ENCODE measurements at places on chromosomes 11 and 22. TPM values are rescaled to one million over a fixed set of nuclear protein-coding genes. Genes with fewer than 3 reads are reported as not detected.
A peak's percentile ranks its signal among the peaks of the same experiment; 100 is the strongest.

DNA sequence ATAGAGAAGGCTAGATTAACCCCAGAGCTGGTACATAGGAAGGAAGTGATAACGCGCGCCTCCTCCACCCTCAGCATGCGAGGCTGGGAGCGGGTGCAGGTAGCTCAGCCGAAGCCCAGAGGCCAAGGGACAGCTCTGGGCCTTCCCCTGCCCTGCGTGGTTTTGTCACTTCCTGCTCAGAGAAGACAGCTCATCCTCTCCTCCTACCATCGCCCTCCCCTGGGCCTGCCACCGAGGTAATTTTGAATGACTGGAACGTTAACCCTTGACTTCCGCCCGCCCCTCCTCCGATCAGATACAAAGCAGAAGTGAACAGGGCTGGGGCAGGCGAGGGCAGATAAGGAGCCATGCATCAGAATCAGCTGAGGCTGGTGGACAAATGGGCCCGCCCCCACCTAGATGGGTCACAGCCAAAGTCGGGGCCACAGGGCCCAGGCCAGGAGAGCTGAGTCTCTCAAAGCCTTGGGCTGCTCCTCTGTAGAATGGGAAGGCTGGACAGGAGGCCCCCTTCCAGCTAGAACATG is 1.6 kb downstream of the RAC2 start:
- peak; percentile 92 for DNase-seq

GRCh38 chr22:43404673-43405385 is 7.0 kb upstream of the MPPED1 start:
- DNase-seq: no peak

The TMEM86A gene
- 4.0 TPM for total RNA-seq

- no peak for DNase-seq
Measured at GRCh38 chr11:112016765-112017376, 8.3 kb upstream of the DLAT start.

DNA sequence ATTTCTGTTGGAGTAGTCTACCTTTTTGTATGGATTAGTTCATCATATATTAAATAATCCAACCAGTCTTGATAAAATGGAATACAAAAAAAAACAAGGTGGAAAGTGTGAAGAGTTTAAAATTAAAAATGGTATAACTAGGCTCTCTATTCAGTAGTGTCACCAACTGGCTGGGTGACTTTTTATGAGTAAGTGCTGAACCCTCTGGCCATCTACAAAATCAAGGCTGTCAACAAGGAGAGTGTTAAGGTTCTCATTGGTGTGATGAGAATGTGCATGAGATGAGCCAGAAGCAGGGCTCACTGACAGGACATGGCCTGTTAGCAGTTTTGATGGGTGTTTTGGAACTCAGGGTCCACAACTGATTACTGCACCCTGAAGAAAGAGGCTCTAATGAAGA is 343.2 kb downstream of the AASDHPPT start:
- no peak for DNase-seq

DNA sequence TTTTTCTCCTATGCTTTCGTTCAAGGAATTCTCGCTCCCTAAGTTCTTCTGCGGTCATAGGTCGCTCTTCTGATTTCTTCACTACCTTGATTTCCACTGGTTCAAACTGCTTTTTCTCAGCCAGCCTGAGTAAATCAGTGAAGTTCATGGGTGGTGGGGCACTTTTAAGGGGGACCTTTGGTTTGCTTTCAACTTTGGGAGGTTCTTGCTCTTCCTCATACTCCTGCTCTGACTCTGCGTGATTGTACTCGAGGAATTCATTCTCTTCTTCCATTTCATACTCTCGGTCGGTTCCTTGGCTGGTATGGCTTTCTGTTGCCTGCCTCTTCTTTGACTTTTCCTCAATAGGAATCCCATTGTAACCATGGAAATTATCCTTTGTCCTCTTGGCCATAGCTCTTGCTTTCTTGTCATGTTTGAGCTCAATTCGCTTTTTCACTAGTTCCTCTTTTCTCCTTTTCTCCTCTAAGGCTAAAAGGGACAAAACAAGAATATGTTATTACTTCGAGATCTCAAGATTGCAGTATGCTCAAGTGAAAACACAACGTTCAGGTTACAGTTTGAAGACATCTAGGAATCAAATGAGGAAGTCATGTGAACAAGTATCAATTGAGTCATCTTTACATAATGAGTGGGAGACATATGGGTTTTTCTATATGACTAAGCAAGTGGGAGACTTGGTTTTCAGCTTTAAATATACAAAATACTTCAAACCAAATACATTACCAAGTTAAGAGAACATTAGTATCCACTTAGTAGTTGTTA is 16.2 kb downstream of the MISFA start:
- no peak for DNase-seq

- no peak for DNase-seq
Measured at GRCh38 chr11:117489999-117490679, 162.5 kb downstream of the CEP164 start.

The SLC22A9 gene
- total RNA-seq: not detected

DNA sequence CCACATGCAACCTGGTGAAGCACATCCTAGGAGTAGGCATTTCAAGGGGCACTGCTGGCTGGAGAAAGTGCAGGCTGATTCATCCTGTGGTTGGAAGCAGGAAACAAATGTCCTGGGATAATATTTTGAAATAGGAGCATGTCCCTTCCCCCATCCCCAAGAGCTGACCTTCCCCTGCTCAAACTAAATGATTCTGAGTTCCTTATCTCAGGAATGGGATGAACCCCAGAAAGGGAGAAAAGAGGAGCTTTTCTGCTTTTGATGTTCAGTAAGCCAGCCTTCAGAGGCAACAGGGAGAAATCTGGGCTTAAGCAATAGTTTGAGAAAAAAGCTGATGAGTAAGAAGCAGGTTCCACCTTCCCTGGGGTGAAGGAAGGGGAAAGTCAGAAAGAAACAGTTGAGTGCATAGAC is 19.5 kb upstream of the SPON1 start:
- no peak for DNase-seq

GRCh38 chr22:46054091-46055073 is 77.4 kb upstream of the WNT7B start:
- DNase-seq: peak; percentile 91

DNA sequence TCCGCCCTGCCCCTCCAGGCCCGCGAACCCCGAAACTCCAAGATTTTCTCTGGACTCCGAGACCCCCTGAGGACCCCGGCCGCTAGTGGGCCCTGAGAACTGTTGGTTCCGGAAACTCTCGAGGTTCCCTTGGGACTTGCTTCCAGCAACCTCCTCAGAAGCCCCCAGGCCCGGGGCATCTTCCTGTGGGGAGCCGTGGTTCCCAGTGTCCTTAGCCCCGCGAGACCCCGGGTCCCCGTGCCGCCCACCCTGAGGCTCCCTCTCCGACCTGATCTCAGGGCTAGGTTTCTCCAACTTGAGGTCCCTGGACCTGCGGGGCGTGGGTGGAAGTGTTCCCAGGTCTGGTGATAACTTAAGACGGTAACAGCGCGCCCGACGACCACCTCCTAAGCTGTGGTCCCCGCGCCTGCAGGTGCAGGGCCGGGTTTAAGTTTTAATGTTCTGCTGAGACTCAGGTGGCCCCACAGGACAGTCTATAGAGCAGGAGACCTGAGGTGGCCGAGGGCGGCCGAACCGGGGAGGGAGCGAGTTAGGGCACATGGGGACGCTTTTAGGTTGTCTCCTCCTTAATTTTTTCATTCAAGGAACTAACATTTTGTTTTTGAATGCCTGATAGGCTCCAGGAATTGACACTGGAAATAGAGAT is 720 bp downstream of the FAM118A start:
- no peak for DNase-seq

GRCh38 chr11:110431674-110432073 is 1.9 kb downstream of the FDX1 start:
- DNase-seq: no peak

DNA sequence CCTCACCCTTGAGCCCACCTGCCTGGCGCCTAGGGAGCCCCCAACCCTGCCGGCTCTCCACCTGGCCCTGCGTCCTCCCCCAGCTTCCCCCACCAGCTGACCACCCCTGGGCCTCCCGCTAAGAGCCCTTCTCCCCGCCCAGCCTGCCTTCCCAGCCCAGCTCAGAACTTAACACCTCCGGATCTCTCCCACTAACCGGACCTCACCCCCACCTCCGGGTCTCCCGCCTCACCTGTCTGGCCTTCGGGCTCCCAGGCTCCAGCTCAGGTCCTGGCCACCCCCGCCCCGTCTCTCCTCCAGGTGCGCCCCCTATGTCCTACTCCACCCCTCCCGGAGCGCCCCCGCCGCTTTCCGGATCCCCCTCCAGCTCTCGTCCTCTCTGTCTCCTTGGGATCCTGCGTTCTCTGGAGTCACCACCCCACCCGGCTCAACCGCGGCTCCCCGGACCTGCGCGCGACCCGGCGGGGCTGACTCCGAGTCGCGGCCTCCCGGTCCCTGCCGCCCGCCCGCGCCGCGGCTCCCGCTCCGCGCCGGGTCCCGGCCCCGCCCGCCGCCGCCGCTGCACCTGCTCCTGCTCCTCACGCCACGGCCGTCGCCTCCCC is at the start of gene KCNJ11:
Gene KCNJ11, minus strand, starts transcription at position 51 of the 602 bp plus-strand sequence. CDS start 568 bp downstream, outside the sequence.
- peak; percentile 84 for DNase-seq

DNA sequence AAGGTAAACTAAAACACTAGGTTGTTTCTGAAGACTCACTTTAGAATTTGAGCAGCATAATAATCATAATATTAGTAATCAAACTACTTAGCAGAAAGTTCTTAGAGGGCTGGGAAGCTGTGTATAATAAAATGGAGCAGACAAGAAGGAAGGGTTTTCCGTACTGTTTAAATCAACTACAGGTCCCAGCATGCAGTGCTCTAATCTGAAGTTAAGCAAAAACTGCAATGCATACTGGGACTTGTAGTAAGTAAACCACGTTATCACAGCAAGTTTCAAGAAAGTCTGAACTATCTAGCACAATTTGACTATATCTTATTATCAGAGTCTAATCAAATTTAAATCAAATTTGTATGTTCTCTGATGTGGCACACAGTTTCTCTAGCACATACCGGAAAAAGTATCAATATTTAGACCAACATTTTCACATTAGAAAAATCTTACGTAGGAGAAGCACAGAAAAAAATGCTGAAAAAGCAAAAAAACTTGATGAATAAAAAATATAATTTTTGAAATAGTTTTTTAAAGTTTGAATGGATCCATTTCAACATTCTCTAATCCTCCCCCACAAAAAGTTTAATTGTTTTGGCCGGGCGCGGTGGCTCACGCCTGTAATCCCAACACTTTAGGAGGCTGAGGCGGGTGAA is 8.2 kb downstream of the PHF21A start:
- no peak for DNase-seq

DNA sequence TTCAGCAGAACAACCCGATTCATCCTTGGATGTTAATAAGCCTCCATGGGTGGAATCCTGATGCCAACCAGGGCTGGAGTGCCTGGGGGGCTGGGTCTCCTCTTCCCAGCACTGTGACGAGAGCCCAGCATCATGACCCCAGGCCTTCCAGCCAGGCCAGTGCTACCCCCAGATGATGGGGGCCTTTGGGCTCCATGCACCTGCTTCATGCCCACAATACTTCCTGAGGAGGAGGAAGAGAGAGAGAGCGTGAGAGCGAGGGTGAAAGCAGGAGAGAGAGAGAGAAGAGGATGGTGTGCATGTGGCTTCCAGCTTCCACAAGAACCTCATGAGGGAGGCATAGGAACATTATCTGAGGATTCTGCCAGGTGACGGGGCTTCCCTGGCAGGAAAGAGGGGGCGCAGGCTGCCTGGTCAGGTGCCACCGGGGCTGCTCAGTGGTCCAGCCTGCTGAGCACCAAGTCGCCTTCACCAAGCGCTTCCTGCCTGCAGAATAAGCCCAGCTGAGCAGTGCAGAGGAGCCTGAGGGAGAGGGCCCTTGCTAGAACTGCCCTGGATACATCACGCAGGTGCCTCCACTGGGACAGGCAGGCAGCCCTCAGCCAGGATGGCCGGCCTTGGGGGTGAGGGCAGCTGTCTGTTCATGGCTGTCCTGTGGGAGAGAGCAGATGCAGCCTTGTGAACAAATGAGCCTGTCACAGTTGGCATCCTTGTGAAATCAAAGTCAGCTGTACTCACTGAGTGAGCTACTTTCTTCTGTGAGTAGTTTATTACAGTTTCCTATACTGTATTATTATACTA is 243.3 kb upstream of the B3GAT1 start:
- DNase-seq: peak; percentile 56

GRCh38 chr11:70481625-70482528 is 83.5 kb downstream of the CTTN start:
- peak; percentile 78 for DNase-seq

DNA sequence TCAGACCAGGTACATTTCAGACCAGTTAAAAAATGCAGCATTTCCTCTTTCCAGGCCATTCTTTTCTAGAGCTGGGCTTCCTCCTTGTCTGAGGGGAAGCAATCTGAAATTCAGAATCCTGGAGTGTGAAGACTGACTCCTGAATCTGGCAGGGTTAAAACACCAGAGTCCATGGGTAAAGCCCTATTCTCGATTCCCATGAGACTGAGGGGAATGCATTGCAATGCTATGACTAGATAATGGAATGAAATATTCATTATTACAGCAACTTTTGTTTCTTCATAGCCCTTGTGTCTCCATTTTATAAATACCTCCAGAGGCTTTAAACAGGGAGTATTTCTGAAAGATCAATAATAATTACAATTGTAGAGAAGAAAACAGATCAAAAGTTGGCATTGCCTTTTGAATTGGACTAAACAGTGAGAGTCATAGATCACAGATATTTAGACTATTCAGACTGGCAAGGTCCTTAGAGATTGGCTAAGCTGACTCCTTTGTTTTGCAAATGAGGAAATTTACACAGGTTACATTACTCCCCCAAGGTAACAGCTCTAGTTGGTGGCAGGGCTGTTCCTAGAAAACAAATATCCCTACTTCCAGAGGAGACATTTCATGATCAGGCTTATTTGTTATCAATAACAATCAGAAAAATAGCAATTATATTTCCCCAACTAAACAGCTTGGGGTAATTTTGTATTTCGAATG is 632.6 kb upstream of the KIRREL3 start:
- no peak for DNase-seq

The NXPE4 gene
- total RNA-seq: not detected

The ALDH3B2 gene
- total RNA-seq: not detected

- no peak for DNase-seq
Measured at GRCh38 chr22:23020659-23021293, 49.5 kb upstream of the GNAZ start.

- DNase-seq: no peak
Measured at GRCh38 chr11:109865548-109866186, 227.5 kb upstream of the ZC3H12C start.

GRCh38 chr22:46659059-46659790 is 39.0 kb downstream of the GRAMD4 start:
- no peak for DNase-seq

The GP1BB gene
- 0.83 TPM for total RNA-seq

The PANX3 gene
- not detected for total RNA-seq

The EMID1 gene
- 1.4 TPM for total RNA-seq
